ENCODE measurements at places on chromosomes 6 and 20. TPM values are rescaled to one million over a fixed set of nuclear protein-coding genes. Genes with fewer than 3 reads are reported as not detected.

SNAI1 gene
- 2.9 TPM for total RNA-seq

SLC17A3 gene
- not detected for total RNA-seq

KIF25 gene
- total RNA-seq = not detected

SCAND1 gene
- total RNA-seq = 8.1 TPM

CD93 gene
- total RNA-seq = 6.0 TPM

HLA-DQB1 gene
- total RNA-seq = not detected
